NB4 (cell line): ENCODE measurements at places on chromosomes 7 and 10.
A peak's percentile ranks its signal among the peaks of the same experiment; 100 is the strongest.

DNA sequence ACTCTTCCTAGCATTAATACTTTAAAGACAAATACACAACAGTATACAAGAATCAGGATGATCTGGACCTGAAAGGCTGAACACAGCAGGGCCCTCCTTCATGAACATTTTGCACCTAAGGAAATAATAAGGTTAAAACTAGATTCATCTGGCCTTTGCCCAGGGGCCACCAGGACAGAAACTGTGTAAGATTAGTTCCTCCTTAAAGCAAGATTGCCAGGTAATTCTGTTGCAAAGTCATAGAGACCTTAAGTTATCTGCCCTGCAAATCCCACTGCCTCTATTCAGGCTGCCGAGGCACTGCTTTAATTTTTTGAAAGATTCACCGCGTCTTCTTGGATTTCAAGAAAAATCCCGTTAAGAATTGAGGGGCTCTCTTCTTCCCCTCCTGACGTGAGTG is 1.6 kb upstream of the KIAA1217 start:
- no peak for DNase-seq

GRCh38 chr7:93943816-93944540 is 22.4 kb downstream of the GNG11 start:
- DNase-seq, result no peak

DNA sequence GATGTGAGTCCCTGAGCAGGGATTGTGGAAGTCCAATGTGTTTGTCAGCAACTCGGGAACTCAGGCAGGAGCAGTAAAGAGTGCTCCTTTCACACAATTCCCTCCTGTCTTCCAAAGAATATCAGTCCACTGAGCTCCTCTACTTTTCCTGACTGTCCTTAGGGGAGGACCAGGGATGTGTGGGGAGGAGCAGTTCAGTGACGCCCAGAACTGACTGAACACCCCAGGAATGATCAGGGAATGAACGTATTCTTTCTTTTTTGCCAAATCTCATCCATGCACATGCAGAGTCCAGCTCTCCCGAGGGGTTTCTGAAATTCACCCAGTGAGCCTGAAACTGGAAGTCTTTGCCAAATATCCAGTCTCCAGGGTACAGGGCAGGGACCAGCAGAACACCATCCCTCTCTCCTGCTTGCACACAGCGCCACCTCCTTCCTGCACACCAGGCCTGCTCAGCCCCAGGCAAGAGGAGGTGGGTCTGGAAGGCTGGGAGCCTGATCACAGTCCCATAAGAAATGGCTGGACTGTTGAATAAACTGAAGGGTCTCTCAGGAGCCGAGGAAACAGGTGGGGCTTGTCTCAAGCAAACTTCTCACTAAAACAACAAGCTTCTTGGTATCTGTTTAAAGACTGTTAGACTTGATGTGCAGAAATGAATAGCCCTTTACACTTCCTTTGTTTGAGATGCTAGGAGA is 294.7 kb downstream of the C7orf25 start:
- DNase-seq, result no peak

GRCh38 chr10:131568866-131569265 is 257.3 kb upstream of the TCERG1L start:
- DNase-seq, result no peak

- DNase-seq, result no peak
These were observed 43.8 kb upstream of the TAS2R16 start for GRCh38 chr7:123039269-123039668.

- DNase-seq, result no peak
These were observed 260.9 kb downstream of the AHR start for GRCh38 chr7:17559388-17559787.

DNA sequence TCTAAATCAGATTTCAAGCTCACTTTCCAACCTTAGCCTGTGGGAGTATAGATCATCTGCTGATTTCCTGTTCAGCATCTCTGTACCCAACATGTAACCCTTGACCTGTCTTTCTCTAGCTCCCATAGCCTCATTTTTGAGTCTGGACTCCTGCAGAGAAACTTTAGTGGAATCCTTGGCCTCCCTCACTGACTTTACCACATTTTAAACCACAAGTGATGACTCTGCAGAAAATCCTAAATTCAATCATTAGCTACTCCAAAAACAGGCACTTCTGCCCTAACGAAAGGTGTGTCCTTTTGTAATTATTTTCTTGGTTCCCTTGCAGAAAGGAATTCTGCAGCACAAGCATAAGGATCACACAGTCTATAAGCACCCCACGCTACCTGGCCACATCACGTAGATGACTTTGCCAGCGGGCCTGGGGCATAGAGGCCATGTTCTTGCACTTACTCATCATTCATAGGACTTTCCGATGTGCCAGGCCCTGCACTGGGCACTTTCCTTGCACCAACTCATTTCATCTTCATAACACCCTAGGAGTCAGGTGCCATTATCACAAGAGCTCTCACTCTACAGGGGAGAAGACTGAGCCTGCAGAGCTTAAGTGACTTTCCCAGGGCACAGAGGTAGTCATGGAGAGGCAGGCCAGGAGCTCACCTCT is 57.2 kb upstream of the OPALIN start:
- peak; percentile 67 for DNase-seq

DNA sequence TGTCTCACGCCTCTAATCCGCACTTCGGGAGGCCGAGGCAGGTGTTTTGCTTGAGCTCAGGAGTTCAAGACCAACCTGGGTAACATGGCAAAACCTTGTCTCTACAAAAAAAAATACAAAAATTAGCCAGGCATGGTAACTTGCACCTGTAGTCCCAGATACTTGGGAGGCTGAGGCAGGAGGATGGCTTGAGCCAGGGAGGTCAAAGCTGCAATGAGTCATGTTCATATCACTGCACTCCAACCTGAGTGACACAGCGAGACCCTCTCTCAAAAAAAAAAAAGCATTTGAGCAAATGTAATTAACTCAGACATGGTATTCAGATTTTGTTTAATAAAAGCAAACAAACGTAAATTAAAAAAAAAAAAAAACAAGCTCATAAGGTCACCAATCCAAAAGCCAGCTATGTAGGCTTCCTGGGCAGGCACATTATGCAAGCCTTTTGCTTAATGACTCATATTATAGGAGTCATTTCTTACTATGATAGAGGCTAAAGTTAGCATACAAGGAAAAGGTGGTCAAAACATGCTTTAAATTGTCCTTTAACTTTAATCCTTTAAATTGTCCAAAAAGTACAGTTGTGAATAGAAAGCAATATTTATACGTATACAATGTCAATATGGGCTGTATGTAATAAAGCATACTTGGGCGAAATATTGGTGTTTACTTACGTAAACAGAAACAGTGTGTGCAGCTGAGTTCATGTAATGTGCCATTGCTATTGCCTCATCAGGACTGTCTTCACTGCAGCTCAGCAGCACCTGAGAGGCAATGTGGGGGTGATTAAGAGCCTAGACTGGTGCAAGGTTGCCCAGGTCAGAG is 13.0 kb downstream of the AKR1D1 start:
- peak; percentile 53 for DNase-seq

GRCh38 chr10:116490028-116490662 is 55.6 kb upstream of the PNLIP start:
- peak; percentile 25 for DNase-seq

- no peak for DNase-seq
These were observed 76.0 kb upstream of the TMEM26 start for GRCh38 chr10:61529208-61529607.

DNA sequence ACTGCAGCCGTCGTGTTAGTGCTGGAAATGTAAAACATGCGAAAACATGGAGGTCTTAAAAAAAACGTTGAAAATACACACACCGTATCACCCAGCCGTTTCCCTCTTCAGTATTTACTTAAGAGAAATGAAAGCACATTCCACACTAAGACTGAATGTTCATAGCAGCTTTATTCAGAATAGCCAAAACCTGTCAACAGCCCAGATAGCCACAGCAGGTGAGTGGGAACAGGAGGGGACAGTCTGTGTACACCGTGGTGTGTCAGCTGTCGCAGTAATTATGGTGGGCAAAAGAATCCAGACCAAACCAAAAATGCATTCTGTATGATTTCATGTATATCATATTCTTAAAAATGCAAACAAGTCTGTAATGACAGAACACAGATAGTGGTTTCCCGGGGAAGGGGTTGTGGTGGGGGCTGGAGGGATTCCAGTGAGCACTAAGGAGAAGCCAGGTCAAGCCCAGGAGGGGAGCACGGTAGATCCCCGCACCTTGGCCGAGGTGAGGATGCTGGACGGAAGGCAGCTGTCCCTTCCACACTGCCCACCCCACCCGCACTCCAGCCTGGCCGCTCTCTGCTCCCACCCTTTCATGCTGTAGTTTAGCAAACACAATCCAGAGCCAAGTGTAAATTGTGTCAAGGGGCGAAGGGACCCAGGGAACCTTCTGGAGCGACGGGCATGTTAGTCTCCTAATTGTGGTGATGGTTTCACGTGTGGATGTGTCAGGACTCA is 123.6 kb downstream of the NKX6-2 start:
- DNase-seq, result no peak

GRCh38 chr7:1741751-1742554 is 71.9 kb downstream of the ELFN1 start:
- DNase-seq, result peak; percentile 82

DNA sequence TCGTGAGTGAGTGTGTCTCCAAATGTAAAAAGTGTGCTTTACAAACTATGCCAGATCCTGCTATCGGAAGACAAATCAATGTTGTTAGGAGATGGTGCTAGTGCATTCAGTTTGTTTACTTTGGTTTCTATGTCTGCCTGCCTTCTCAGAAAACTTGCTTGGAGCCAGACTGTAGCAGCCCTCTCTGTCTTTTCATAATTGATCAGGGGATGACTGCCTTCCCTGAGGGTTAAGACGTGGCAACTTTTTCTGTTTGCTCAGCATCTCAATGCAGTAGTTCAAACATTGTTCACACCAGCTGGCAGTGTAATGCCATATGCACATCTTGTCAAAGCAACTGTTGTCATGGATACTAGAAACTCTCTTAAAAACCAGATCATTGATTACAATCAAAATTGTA is 118.5 kb downstream of the FOXP2 start:
- DNase-seq, result no peak

GRCh38 chr7:26603631-26604030 is 260.8 kb downstream of the SKAP2 start:
- DNase-seq, result no peak

GRCh38 chr10:810351-810846 is 120.9 kb upstream of the DIP2C start:
- peak; percentile 51 for DNase-seq

DNA sequence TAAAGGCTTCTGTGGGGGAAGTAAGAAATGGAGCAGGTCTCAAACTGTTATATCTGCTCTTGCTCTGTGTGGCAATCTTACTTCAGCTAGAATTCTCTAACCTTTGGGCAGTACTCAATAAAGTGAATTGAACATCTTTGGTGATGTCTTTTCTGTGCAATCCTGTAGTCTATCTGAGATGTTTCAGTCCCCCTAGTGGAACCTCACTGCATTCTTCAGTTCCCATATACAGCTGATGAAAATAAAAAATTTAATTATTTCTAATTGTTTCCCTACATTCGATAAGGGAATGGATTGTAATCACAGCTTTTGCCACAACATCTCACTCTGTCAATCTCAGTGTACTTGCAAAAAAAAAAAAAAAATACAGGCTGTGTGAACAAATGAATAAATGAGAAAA is 522.6 kb downstream of the DNAJB9 start:
- peak; percentile 8 for DNase-seq

DNA sequence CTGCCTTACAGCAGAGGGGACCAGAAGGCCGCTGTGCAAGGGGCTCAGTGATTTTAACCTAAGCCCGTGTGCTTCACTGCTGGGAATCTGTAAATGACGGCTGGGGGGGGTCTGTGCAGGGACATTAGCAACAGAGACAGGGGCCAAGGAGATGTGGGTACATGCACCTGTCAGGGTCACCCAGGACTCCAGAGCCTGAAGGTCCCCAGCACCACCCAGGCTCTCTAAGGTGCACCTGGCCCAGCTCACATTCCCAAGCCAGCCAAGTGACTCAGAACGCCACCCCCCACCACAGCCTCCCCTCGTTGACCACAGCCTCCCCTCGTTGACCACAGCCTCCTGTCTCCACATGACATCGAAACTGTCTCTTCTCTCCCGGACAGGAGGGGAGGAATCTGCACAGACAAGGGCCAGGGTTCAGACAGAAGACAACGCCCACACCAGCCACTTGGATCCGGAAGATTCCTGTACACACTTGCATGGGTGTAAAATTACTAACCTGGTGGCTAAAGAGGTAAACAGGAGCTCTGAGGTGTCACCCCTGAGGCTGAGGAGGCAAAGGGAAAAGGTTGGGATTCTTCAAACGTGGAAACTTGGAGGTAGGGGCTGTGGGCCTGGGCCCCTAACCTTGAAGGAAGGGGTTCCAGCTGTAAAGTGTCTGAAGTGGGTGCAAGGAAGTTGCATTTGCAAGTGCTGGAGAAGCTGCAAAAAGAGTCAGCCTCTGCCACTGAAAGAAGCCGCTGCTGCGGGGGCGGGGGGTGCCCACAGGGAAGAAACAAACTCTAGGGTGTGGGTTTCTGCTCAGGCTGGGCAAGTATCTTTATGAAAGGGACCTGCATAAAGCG is 27.0 kb downstream of the CALML3 start:
- peak; percentile 93 for DNase-seq

- no peak for DNase-seq
These were observed 406.1 kb upstream of the AUTS2 start for GRCh38 chr7:69192134-69192533.

- no peak for DNase-seq
These were observed 537.4 kb downstream of the AUTS2 start for GRCh38 chr7:70135656-70136055.

GRCh38 chr10:6255548-6256061 is 52.9 kb downstream of the PFKFB3 start:
- DNase-seq, result no peak

- no peak for DNase-seq
These were observed 141.4 kb downstream of the ARHGAP22 start for GRCh38 chr10:48463318-48464003.

DNA sequence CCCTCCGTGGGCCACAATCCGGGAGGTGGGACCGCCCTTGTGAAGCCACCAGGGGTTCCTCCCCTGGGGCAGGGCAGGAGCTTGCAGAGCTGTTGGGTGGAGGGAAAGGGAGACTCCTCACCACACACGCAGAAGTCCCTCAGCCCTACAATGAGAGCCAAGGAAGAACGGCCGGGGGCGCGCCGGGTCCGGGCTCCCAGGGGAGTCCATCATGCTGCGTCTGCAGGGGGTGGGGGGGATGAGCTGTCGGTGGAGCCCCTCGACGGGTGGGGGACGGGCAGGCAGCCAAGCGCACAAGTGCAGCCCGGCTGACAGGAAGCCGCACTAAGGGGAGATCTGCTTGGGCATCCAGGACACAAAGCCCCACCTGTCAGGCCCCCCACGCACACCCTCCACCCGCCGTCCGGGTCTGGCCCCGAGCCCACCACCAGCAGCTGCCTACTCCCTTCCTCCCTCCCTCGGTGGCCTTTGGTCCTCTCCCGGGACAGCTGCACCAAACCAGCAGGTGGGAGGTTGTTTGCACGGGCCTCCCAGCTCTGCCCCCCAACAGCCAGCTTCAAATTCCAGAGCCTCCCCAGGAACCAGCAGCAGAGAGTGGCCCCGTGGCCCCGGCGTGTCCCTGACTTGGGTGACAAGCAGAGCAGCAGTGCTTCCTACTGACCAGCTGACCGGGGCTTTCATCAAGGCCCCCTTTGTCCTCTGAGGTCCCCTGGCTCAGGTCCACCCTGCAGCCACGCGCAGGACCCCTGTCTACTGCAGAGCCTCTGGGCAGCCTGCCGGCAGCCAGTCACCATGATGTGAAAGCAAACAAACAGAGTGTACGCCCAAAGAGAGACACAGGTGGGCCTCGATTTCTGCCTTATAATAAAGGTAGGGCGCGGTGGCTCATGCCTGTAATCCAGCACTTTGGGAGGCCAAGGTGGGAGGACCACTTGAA is 50.3 kb downstream of the HIP1 start:
- DNase-seq, result peak; percentile 88

GRCh38 chr7:400901-401485 is 111.0 kb downstream of the FOXL3 start:
- DNase-seq, result no peak

GRCh38 chr7:151775547-151776443 is 101.1 kb downstream of the PRKAG2 start:
- DNase-seq, result no peak
